ENCODE measurements at places on chromosomes 1 and 21.

GRCh38 chr1:197198911-197199310 lies 52.4 kb upstream of the ASPM start:
- DNase-seq, result no peak

GRCh38 chr1:3674100-3675094 lies 22.1 kb downstream of the TP73 start:
- no peak for DNase-seq

GRCh38 chr1:220928725-220929300 lies 49.6 kb downstream of the HLX start:
- DNase-seq, result no peak

- no peak for DNase-seq
Measured at GRCh38 chr1:204465546-204466415, 28.8 kb downstream of the PIK3C2B start.

GRCh38 chr1:31650161-31651088 lies 5.7 kb upstream of the PEF1 start:
- DNase-seq, result no peak

GRCh38 chr1:13941315-13941714 lies 241.3 kb downstream of the PRDM2 start:
- DNase-seq, result no peak

DNA sequence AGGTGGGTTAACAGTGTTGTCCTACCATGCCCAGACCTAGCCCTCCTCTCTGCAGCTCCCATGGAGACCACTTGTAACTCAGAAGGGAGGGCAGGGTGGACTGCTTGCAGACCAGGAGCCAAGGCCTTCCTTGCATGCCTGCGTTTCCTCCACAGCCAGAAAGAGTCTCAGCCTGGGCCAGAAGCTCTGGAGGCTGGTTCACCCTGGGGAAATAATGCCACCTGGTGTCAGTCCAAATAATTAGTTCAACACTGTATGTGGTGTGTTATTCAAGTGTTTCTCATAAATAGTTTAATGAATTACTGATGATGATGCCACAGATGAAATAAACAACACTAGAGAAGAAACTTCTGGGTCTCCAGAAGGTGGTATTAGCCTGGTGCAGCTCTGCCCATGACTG lies 16.9 kb upstream of the VANGL1 start:
- no peak for DNase-seq

DNA sequence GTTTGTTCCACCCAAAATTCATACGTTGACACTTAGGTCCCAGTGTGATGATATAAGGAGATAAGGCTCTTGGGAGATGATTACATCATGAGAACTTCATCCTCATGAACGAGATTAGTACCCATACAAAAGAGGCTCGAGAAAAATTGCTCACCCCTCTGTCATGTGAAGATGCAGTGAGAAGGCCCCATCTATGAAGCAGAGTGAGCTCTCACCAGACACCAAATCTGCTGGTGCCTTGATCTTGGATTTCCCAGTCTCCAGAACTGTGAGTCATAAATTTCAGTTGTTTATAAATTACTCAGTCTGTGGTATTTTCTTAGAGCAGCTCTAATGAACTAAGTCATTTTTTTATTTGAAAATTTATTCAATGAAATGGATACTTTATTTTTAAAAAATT lies 42.6 kb upstream of the USP25 start:
- DNase-seq, result no peak

DNA sequence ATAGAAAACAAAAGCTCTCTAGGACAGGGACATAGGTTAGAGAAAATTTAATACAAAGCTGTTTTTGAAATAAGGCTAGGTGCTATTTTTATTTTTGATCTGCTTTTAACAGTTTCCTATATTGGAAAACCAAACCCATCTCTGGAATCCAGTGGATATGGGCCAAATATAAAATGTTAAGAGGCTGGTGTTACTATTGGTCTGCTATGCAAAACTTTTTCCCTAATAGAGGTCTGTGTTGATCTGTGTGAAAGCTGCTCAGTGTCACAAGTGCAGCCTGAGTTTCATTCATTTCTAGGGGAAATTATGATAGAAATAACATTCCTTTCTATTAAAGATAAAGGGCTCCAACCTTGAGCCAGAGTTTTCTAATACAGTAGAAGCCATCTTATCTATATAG lies 116.4 kb downstream of the OLFML2B start:
- no peak for DNase-seq

DNA sequence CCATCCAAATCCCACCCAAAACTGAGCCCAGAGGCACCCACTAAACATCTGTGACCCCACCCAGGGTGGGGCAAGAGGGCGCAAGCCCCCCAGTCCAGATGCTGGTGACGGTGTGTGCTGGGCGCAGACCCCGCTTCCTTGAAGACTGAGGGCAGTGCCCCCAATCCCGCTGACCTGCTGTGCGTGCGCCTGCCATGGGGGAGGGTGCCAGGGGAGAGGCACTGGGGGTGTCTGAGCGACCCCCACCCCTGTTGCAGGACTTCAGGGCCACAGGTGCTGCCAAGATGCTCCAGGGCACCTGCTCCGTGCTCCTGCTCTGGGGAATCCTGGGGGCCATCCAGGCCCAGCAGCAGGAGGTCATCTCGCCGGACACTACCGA lies 13.3 kb downstream of the COL6A2 start:
- no peak for DNase-seq

- DNase-seq, result no peak
Measured at GRCh38 chr1:47738560-47739182, 258.5 kb downstream of the TRABD2B start.

All from activated CD4-positive, alpha-beta T cell treated with anti-CD3 and anti-CD28 coated beads, Interleukin-2, amount 50 U/mL, for 24 hours (primary cell).